ENCODE measurements at places on chromosomes 4 and X.
A peak's percentile ranks its signal among the peaks of the same experiment; 100 is the strongest.

DNA sequence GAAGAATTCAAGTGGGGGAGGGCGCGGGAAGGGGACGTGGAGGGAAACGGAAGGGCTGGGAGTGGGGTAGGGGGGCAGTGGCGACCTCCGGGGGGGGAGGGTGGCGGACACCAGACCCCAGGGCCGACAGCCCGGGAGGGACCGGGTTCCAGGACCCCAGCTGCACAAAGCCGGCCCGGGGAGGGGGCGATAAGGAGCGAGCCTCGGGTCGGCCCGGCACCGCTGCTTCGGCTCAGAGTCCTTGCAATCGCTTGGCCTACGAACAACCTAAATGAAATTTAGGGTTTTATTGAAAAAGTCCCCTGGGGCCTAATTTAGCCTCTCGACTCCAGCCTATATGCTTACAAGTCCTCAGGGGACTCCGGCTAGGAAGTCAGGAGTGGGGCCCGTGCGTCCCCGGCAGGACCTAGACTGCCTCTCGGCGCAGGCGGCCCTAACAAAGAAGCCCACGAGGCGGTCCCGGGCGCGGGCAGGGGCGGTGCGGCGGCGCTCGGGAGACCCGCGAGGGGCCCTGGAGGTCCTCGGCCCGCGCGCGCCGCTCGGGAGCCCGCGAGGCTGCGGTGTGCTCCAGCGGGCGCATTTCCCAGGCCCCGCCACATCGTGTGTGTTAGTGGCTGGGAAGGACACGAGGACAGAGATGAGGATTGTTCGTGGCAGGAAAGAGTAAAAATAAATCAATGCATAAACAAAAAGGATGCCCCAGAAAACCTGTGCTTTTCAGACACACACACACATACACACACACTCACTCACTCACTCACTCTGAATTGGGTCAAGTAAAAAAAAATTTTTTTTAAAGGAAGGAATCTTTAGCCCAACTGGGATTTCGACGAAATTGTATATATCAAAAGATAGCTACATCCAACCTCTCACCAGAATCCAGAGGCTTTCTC, 70.0 kb downstream of the MGST2 start:
- no peak for DNase-seq

- no peak for DNase-seq
These were observed 21.0 kb upstream of the PCYT1B start for GRCh38 chrX:24668111-24668510.

- DNase-seq = no peak
These were observed 17.3 kb upstream of the FMR1 start for GRCh38 chrX:147894366-147894963.

- peak; percentile 79 for DNase-seq
These were observed 6.4 kb upstream of the SEPTIN11 start for GRCh38 chr4:76943129-76943620.

DNA sequence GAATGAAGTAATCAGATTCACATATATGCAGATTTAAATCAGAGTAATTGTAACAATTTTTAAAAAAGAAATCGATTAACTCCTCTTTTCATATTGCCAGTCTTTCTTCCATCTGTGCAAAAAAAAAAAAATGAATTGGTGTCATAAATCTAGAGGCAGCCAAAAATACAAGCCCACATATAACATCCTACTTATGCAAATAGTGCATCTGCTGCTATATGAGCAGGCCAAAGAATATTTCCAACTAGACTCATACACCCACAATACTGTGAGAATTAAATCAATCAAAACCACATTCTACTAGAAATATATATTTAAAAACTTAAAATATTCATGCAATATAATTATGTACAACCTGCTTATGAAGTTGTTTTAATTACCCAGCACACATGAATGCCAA, 298.1 kb upstream of the TRAM1L1 start:
- DNase-seq = no peak

GRCh38 chrX:79364306-79364705, 2.8 kb downstream of the ITM2A start:
- DNase-seq = no peak

GRCh38 chrX:80285131-80285773, 135.0 kb upstream of the TENT5D start:
- DNase-seq = peak; percentile 38

DNA sequence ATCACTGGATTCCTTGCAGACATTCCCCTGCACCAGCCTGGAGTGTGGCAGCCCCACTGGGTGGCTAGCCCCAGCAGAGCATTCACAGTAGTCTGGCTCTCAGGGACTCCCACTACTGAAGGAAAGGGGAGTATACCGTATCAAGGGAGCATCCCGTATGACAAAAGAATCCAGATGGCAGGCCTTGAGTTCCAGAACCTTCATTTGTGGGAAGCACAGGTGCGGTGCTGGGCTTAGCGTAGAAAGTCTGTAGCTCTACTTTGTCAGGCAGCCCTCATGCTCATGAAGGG, 79.6 kb downstream of the CENPC start:
- DNase-seq = no peak

DNA sequence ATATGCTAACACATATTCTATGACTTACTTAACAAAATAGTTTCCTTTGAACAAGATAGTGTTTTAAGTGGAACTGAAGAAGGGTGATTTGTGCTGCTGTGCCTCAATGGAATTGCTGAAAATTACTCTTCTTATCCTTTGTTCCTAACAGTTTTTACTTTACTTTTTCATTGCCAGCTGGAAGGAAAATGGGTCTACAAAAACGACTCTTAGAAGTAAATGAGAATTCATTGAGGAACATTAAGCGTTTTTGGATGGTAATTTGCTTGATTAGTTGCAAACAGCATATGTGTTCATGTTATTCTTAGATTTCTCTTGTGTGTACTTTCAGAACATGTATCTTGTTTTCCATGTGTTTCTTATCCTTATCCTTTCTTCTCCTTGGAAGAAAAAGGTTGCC, 170.4 kb upstream of the VEGFC start:
- no peak for DNase-seq

DNA sequence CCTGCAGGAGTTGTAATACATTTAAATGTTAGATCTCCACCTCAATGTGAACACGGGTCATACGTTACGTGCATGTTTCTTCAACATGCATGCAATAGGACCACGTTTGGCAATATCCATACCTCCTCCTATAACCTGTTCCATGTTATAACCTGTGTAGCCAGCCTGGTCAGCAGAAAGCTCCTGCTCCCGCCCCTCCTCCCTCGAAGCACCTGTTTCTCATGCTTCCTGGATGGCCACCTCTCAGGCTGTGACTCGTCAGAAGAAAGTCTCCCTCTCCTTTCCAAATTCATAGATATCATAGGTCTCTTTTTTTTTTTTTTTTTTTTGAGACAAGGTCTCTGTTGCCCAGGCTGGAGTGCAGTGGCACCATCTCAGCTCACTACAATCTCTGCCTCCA, 96.5 kb downstream of the HMX1 start:
- DNase-seq = no peak

DNA sequence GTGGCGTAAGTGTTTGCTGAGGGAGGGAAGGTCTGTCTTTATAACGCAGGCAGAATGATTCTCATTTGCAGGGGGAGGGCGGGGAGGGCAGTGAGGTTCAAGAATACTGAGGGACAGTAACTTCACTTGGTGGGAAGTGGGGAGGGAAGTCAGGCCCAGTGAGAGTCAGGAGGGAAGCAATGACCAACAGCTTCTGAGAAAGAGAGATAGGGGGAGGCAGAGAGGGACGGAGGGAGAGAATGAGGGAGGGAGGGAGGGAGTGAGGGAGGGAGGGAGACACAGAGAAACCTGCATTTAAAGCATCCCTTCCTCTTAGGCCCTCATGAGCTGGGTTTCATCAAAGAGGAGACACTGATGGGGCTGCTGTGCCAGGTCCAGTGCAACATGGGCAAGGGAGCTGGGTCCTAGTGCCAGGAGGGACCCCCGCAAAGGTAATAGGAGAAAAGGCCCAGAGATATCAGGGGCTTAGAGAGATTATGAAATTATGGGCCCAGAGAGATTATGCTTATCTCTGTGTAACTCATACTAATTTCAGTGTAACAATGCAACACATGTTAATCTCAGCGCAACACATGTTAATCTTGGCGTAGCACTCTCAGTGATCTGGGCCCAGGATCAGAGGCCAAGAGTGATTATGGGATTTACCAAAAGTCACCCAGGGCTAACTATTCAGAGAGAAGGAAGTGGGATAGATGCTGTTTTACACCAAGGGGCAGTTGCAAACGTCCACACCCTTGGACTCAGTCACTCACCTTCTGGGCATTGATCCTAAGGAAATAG, 112.1 kb downstream of the DRD5 start:
- DNase-seq = no peak

- no peak for DNase-seq
These were observed 37.3 kb downstream of the NPY1R start for GRCh38 chr4:163295138-163295537.

DNA sequence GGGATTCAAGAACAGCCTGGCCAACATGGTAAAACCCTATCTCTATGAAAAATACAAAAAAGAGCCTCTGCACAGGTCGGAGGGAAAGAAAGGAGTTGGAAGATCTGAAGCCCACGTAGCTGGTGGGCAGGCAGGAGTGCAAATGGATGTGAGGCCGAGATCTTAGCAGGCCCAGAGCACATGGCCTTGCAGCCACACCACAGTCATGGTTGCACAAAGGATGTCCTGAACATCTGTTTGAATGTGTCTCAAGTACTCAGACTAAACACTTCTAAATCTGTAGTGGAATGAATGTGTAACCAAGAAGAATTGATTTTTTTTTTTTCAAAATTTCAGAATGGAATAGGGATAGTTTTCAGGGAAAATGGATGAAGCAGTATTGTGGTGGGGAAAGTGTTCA, 10.8 kb downstream of the CA5B start:
- no peak for DNase-seq

GRCh38 chrX:79366873-79367749, at the start of gene ITM2A:
Gene ITM2A, minus strand, starts transcription at chrX:79367334. Its CDS starts 119 bp downstream, at chrX:79367215.
- peak; percentile 47 for DNase-seq

- DNase-seq = no peak
These were observed 17.3 kb upstream of the SASH3 start for GRCh38 chrX:129762448-129762847.

GRCh38 chr4:27129871-27130366, 269.3 kb downstream of the STIM2 start:
- no peak for DNase-seq

- no peak for DNase-seq
These were observed 77.9 kb downstream of the LRRC66 start for GRCh38 chr4:51942108-51942832.

GRCh38 chr4:37138789-37139188, 105.8 kb upstream of the NWD2 start:
- no peak for DNase-seq

- no peak for DNase-seq
These were observed 237.5 kb upstream of the CTSO start for GRCh38 chr4:156191044-156191781.

- DNase-seq = peak; percentile 88
These were observed 35.9 kb upstream of the CXCL8 start for GRCh38 chr4:73704314-73705055.

- DNase-seq = peak; percentile 29
These were observed 71.2 kb downstream of the ZNF518B start for GRCh38 chr4:10385994-10386394.

DNA sequence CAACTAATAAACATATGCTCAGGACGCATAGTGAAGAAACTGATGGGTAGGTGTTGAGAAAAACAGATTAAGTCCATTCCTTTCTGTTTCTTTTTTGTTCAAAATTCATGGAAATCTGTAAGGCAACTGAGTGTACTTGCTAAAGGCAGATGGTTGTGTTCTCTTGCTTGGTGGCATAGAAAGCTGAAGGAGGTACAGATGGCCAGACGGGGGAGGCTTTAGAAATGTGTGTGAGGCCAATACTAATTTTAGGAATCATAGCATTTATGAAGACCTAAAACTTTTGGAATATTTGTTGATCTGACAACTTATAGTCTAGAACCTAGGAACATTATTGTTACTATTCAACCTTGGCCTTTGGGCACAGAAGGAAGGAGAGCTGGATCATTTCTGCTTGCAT, 56.8 kb upstream of the EMCN start:
- no peak for DNase-seq

DNA sequence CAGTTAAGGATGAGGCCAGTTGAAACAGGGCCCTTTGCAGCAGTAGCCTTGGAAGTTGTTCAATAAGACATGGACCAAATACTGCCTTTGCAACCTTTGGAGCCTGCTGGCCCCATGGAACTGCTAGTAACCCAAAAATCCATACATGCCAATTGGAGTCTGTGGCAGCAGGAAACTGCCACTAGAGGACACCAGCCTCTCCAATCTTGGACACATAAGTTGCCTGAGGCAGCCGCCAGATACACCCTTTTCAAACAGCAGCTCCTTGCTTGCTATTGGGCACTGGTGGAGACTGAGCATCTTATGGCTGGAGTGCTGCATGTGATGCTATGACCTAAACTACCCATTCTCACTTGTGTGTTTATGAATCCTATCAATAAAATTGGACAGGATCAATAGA, 14.8 kb upstream of the LAP3 start:
- DNase-seq = peak; percentile 18

DNA sequence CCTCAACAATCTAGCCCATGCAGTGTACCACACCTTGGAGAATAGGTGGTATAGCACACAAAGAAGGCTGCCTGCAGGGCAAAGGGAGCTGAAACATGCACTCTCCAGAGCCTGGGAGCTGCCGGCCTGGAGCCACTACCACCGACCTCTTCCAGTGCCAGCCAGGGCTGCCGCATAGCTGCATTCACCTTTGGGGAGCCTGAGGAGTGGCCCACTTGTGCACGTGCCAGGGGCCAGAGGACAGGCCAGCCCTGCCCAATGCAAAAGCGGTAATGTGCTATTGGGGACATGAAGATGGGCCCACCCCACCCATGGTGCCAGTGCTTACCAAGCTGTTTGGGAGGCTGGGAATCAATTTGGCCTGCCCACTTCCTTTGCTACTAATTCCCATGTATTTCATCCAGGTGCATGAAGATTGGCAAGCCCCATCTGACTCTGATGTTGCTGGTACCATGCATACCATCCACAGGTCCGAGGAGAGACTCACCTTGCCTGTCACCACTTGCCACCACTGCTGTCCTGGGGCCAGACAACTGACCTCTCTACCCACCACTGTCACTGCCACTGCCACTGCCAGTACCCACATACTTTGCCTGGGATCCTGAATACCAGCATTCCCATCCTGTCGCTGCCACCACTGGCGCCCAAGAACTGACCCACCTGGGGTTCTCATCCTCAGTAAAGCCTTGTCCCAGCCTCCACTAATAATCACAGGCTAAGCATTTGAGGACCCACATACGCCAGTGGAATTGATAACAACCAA, 506.9 kb downstream of the MAGEB5 start:
- DNase-seq = no peak

- DNase-seq = no peak
These were observed 625.4 kb upstream of the GALNT7 start for GRCh38 chr4:172543249-172543648.

DNA sequence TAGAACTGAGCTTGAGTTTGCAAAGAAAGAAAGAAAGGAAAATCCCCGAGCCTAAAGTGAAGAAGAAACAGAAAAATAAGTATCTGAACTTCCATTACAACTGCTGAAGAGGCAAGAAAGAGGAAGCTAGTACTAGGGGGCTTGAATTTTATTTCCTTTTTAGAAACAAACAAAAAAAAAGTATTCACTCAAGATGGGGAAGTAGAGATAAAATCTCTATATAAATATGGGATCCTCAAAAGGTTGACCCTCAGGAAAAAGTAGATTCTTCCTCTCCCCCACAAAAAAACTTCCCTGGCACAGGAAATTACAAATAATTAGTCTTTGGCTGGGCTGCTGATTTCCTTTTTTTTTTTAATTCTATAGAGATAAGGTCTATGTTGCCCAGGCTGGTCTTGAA, 16.0 kb downstream of the LRBA start:
- no peak for DNase-seq

GRCh38 chrX:43734444-43734843, 78.3 kb downstream of the MAOA start:
- DNase-seq = no peak

- DNase-seq = no peak
These were observed 745 bp downstream of the TRIM2 start for GRCh38 chr4:153204728-153205648.

Measured in K562 (cell line).